ENCODE measurements at places on chromosomes 7 and 10.

DNA sequence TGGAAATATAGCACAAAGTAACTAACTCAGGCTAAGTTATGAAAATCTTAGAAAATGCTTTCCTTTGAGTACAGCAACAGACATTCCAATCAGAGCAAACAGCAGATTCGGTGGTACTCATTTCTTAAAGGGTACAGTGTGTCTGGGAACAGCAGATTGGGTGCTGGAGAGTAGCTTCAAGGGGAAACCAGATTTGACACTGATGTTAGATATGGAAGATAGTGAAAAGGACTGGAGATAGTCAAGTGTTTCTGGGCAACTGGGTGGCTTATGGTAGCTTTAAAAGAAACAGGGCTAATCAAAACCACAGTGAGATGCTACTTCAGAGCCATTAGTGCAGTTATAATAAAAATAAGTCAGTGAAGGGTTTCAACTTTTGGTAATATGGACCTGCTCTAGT lies 12.1 kb upstream of the UMAD1 start:
- DNase-seq, result no peak

DNA sequence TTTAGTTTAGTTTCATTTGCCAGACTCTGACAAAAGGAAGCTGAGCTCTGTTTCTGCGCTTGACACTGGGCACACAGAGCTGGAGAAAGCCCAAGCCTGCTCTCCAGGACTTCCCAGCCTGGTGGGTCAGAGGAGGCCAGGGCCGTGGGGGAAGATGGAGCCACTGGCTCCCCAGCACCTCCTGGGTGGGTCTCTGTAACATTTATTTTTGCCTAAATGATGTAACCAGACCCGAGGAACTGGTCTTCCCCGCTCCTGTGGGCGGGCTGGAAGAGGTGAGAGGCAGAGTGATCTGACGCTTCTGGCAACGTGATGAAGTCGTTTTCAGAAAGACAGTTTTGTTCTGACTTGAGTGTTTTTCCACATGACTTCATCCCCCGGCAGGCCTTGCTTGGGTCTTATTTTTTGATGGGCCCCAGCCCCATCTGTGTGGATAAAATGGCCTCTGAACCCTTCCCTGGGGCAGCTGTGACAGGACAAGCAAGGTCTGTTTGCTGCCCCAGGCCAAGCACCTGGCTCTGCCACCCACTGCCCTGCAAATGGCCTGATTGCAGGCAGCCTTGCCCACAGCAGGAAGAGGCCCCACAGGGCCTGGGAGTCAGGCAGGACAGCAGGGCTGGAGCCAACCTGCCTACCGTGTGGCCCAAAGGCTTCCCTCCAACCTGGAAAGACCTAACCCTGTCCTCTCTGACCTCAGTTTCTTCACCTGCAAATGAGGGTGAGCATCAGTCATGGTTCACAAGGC lies 304.9 kb upstream of the ZMIZ1 start:
- DNase-seq, result no peak

DNA sequence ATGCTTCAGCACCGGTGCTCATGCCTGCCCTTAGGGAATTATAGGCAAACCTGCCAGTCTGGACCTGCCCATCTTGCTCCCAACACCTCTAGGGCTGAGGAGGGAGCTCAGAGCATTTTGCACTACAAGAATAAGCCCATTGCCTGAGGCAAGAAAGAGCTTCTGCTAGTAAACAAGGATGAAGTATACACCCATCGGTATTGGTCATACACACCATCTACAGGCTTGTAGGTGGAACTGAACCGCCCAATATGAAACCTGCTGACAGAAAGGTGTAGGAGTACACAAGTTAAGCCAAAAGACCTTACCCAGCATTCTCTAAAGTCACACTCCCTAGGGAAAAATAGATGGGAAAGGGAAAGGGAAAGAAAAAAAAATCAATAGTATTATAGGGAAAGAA lies 957.0 kb upstream of the LRRTM3 start:
- no peak for DNase-seq

- DNase-seq, result no peak
These were observed 20.4 kb upstream of the KNDC1 start for GRCh38 chr10:133139551-133140065.

- DNase-seq, result no peak
These were observed 11.5 kb downstream of the CREB3L2 start for GRCh38 chr7:137990251-137990941.

GRCh38 chr7:34747867-34748727 lies 90.1 kb downstream of the NPSR1 start:
- no peak for DNase-seq
